ENCODE measurements at places on chromosomes 16 and 17.

GRCh38 chr17:57534863-57535248, 210.2 kb downstream of the CCDC182 start:
- no peak for DNase-seq

GRCh38 chr17:7806587-7806986, 27.4 kb upstream of the KDM6B start:
- no peak for DNase-seq

DNA sequence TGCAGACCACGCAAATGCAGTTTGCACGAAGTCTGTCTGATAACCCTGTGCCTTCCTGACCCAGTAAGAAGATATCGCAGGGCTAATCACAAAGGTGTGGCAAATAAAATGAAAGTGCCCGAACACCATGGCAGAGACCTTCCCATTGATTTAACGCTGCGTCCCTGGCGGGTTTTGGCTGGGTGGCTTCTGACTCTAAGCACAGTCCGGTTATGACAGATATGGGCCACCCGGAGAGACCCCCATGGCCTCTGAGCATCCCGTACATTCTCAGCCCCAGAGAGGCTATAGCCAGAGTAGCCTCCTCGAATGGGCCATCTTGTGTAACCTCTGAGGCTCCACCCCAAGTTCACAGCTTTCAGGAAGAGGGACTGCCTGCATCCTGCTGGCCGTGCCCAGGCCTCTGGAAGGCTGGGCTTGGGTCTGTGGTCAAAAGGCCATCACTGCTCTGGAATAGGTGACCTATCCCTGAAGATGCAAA, 5.5 kb downstream of the FOXC2 start:
- DNase-seq, result no peak

- no peak for DNase-seq
Measured at GRCh38 chr17:68600931-68601564, at the start of gene FAM20A. FAM20A (minus strand) TSS chr17:68601367; CDS start chr17:68600666, 701 bp downstream.

GRCh38 chr17:11823862-11824261, 173.4 kb downstream of the ZNF18 start:
- DNase-seq, result no peak

DNA sequence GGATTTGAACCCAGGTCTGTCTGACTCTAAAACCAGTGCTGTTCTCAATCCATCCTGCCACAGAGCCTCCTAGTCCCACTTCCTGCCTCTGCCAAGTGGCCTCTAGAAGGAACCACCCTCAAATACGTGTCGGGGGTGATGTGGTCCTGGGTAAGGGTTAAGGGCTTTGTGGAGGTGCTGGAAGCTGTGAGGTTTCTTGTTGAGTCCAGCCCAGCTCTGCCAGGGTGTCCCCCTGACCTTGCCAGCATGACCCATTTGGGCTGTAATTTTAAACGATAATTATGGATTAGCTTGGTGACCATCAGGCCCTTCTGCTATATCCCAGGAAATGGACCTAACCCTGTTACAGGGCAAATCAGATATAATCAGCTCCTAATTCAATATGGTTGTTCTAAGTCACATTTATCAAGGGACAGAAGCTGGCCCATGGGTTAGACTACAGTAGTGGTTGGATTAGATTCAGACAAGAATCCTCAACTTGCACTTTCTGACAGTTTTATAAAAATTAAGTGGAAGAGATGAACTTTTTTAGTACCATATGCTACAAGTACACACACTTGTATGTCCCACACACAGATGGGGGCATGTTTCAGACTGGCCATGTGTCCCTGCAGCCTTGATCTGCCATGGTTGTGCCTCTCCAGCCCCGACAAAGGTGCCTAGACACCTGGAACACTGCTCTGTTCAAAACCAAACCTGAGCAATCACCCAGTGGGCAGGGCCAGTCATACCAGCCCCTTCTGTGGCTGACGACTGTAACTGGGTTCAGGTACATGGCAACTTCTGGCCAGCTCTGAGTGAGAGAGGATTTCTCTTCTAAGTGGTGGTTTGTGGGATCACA, 48.0 kb downstream of the SMPD3 start:
- DNase-seq, result no peak

DNA sequence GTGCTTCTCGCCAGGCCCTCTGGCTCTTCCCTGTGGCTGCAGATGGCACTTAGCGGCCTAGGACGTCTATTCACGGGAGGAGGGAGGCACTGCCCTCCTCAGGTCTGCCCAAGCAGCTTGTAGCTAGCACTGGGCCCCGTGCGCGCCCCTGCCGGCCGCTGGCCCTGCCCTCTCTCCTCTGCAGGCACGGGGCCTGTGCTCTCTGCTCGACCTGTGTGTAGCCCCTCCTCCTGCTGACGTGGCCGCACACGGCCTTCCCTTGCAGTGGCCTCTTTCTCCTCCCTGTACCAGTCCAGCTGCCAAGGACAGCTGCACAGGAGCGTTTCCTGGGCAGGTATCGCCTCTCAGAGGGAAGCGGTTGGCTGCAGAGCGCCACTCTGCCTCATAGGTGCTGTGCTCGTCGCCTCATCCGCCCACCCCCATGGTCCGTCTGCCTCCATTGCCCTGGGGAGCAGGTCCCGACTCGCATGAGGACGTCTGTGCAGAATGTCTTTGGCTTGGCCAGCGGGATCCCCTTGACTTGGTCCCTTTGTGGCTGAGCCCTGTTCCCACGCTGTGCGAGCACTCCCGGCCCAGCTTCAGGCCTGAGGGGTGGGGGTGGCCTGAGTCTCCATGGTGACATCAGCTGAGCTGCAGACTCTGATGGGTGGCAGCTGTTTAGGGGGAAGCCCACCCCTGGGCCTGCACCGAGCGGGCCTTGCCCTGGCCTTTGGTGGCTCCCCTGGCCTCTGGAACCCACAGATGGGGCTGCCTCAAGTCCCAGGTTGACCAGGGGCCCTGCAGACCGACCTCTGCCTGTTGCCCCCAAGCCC, 34.6 kb downstream of the TSC2 start:
- no peak for DNase-seq

DNA sequence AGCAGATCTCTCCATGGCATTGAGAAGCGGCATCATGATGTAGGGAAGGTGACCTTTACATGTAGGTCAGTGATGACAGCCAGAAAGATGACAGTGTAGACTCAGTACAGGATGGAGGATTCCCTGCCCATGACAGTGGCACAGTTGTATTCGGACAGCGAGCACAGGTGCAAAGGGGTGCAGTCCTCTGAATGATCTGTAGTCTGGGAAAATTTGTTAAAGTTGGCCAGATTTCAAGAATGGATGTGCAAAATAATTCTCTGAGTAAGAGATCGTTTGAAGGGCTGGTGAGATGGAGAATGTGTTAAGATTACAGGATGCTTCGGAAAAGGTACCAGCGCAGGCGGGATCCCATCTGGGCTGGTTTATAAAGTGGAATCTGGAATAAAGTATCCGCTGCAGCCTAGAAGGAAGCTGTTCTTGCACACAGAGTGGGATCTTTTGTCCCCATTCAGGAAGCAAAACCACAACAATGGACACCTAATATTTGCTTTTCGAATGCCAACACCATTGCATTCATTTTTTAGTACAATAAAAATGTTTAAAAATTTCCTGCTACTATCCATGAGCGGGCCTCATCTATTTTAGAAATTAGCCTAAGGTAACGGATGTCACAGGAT, 101.2 kb downstream of the RPTOR start:
- no peak for DNase-seq

DNA sequence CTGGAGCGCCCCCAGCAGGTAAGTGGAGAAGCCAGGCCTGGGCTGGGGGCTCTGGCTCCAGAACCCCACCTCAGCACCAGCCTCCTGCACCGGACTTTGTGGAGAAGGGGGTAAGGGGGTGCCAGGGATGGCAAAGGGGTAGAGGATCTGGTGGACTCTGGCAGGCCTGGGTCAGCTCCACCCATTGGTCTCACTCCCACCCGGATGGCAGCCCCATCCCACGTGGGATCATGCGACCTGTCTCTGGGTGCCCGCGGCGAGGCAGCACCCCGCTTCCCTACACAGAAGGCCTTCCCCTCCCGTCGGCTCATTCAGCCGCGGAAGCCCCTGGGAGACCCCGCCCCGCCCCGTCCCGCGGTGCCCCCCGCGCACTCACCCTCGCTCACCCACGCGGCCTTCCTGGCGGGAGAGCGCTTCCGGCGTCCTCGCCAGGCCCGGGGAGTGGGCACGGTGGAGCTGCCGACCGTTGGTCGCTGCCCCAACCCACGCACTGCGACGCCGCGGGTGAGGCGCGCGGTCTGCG, 498 bp upstream of the PLEKHG4 start:
- DNase-seq, result peak; percentile 19

GRCh38 chr16:2857451-2858244, at the start of gene PRSS22:
PRSS22 (minus strand) TSS chr16:2858170; CDS start chr16:2858104, 66 bp downstream.
- no peak for DNase-seq

GRCh38 chr17:59440757-59441463, 109.5 kb downstream of the YPEL2 start:
- peak; percentile 75 for DNase-seq

GRCh38 chr17:27356091-27356705, 62.3 kb downstream of the WSB1 start:
- no peak for DNase-seq

- DNase-seq, result no peak
Measured at GRCh38 chr17:65498816-65499215, 62.6 kb downstream of the AXIN2 start.

DNA sequence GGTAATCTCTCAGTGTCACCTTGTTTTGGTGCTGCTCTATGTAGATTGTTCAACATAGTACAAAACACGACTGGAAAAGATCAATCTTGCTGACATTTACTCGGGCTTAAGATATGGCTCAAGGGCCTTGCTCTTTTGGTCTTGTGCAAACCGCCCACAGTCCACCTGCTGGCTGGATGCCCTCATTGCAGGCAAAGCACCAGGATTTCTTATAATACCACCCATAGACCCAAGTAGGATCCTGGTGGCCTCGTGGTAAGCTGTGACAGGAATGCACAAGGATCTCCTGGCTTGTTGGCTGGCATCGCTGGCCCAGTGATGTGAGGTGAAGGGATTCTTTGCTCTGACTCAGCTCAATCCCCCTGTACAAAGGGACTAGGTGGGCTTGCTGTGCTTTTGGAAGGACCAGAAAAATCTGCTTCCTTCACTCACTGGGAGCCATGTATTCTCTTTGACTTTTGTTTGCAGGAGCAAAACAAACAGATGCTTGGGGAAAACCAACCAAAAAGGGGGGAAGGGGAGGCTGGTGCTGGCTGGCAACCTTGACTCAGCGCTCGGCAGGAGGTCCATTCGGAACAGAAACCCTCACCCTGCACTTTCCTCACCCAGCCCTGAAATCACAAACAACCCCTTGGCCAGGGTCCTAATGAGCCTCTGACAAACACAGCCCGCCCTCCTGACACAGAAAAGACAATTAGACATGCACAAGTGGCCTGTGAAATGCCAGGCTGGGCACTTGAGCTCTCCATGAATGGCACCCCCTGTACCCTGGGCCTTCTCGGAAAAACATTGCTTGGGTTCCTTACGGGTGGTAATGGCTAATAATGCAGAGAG, 36.6 kb upstream of the MED9 start:
- DNase-seq, result peak; percentile 68

DNA sequence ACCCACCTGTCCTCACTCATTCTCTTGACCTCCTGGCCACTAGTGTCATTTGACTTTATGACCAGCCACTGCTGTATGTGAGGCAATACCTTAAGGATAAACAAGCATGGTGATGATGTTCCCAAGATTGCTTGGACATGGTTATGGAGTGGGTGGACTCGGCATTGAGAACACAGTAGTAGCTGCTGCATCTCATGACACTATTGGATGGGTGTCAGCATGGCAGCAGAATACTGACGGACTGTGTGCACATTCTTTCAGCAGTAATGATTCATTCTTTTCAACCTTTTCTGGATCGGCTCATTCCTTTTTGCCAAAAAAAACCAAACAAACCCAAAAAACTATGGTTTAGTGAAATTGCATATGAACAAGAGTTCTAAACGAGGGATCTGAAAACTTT, 13.5 kb downstream of the SPECC1 start:
- no peak for DNase-seq

- DNase-seq, result peak; percentile 20
Measured at GRCh38 chr17:74960570-74961342, 11.8 kb downstream of the HID1 start.

DNA sequence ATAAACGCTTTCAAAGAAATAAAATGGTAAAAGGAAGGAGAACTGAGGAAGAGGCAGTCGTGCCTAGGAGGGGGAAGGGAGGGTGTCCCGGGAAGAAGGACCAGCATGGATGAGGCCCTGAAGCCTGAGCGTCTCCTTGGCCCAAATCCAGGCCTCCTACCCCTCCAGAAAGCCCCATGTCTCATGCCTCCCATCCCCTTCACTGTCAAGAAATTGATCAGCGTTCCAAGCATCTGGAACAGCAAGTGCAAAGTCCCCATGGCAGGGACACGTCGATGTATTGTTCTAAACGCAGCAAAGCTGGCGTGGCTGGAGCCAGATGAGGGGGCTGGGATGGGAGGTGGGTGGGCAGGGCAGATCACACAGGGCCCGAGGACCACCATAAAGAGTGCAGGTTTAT, 22.6 kb downstream of the SEC14L5 start:
- no peak for DNase-seq

DNA sequence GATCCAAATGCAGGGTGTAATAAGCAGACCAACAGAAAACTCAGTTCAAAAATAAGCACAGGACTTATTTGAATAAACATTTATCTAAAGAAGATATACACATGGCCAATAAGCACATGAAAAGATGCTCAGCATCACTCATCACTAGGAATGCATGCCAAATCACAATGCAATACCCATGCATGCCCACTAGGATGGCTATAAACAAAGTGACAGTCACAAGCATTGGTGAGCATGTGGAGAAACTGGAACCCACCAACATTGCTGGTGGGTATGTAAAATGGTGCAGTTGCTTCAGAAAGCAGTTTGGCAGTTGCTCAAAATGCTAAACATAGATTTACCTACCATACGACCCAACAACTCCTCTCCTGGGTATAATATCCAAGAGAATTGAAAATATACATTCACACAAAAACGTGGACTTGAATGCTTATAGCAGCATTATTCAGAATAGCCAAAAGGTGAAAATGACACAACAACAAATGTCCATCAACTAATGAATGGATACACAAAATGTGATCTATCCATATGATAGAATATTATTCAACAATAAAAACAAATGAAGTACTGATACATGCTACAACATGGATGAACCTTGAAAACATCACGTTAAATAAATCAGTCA, 20.1 kb downstream of the UBE2O start:
- DNase-seq, result no peak

DNA sequence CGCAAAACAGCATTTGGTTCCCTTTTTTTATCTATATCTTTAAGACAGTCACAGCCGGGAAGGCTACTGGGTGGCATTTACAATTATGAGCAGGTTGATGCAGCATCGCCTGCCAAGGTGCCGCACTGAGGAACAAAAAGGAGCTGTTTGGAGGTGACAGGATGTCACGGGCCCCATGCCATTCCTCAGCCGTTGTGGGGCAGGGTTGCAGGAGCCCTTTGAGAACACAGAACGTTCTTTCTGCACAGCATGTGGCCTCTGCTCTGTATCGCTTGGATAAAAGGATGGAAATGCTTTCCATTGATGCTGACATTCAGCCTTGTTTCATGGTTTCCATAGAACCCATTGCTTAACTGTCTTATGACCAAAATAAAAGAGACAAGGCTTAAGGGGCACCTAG, 141.9 kb upstream of the CDH5 start:
- DNase-seq, result no peak

GRCh38 chr16:30622455-30623032, 12.4 kb upstream of the ZNF689 start:
- no peak for DNase-seq

Data from stimulated activated CD8-positive, alpha-beta memory T cell treated with anti-CD3 and anti-CD28 coated beads, Interleukin-7, amount 100 ng/mL, for 24 hours (primary cell).